Right cardiac atrium (tissue), 5 donors: ENCODE measurements at places on chromosomes 7 and 10. TPM values are rescaled to one million over a fixed set of nuclear protein-coding genes. Genes with fewer than 3 reads are reported as not detected.

The EXOC4 gene
- 39.7 TPM for total RNA-seq

The HOGA1 gene
- total RNA-seq = 12.6 TPM

The PRPS1L1 gene
- not detected for total RNA-seq

The ARMS2 gene
- not detected for total RNA-seq

The NPFFR1 gene
- not detected for total RNA-seq

The DDX50 gene
- total RNA-seq = 23.6 TPM

The CPA1 gene
- total RNA-seq = not detected

DNA sequence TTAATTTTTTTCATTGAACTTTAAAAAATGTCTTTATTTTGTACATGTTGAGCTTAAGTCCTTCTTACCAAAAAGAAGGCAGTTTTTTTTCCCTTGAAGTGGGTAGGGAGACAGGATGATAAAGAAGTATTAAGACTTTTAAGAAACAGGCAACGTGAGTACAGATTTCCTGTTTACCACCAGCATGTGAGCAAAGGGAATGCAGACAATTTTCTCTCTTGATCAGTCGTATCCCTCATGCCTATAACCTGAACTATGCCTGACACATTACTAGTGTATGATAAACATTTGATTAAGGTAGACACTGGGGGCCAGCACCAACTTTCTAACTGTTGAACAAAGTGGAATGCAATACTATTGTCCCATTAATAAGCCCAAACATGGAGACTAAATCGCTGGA is 8.8 kb upstream of the OR2A2 start:
- no peak for DNase-seq

- DNase-seq = no peak
Observed at GRCh38 chr10:23147035-23147434, 45.1 kb upstream of the PTF1A start.

GRCh38 chr10:65769828-65770227 is 1156.0 kb upstream of the LRRTM3 start:
- DNase-seq = no peak

DNA sequence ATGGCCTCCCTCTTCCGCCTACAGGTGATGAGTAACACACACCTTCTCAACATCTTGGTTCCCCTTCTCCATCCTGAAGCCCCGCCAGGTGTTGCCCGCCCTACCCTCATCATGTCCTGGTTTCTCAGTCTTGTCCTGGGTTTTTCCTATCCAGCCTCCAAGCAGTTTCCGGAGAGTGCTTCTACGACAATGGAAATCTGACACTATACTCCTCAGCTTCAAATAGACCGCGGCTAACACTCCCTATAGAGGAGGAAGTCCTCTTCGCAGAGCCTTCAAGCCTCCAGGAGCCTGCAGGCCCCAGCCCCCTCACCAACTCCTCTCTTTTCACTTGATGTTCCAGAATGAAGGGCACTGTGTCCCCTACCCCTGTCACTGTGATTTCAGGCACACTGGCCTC is 147.4 kb downstream of the PRPF18 start:
- no peak for DNase-seq

- no peak for DNase-seq
Observed at GRCh38 chr10:91571671-91572070, 61.2 kb downstream of the PPP1R3C start.

GRCh38 chr10:61653699-61654098 is 9.0 kb upstream of the CABCOCO1 start:
- DNase-seq = no peak

GRCh38 chr10:88916231-88916630 is 36.2 kb downstream of the STAMBPL1 start:
- no peak for DNase-seq

DNA sequence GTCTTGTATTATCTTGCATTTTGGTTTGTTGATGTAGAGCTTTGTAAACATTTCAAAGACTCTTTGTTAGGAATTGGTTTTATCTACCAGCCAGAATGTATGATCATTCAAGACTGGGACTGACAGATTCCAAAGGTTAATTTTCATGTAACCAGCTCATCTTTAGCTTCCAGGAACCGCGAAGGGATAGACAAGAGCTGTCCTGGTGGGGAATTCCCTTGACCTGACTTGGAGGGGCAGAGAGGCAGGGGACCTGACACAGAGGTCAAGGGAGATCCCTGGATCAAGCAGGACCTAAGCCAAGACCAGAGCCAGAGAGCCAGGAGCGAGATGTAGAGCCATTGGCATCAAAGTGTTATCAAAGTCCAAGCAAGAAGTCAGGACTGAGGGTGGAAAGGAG is 6.6 kb upstream of the LOXL4 start:
- no peak for DNase-seq

DNA sequence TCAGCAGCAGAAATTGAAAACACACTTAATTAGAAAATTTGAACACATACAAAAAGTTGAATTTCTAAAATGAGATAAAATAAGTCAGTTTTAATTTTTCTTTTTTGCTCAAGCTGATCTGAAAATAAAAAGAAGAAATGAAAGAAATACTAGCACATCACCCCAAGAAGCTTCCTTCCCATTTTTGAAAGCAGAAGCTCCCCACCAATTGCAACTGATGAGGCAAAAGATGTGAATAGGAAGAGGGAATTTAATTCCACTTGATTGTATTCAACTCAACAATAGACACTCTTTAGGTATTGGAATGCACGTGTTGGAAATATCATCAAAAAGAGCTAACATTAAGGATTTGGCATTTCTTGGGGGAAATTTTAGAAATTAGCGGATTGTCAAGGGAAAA is 175.8 kb downstream of the TRIL start:
- DNase-seq = no peak

DNA sequence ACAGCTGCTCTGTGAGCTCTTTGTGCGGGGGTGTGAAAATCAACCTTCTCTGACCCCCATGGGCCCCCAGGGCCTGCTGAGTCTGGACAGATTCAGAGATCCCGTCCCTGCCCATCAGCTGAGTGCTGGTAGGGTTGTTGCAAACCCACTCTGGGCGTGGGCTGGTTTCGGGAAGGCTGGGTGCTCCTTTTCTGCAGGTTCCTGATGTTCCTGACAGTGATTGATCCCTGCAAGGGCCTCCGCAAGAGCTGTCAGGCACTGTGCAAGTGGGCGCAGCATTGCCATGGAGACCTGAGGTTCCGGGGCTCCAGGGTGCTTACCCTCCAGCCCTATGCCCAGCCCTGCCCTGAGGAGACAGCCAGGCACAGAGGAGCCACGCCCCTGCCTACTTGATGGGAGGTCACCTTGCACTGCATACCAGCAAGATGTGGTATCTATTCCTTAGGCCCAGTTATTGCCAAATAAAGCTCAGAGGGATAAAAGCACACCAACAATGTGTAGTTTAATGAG is 44.3 kb upstream of the INPP5A start:
- DNase-seq = peak; percentile 47

- no peak for DNase-seq
Observed at GRCh38 chr7:130598056-130598455, 70.5 kb downstream of the COPG2 start.

- no peak for DNase-seq
Observed at GRCh38 chr7:10632712-10633111, 341.0 kb upstream of the PHF14 start.

- no peak for DNase-seq
Observed at GRCh38 chr7:139840776-139841175, 11.7 kb downstream of the TBXAS1 start.

- DNase-seq = no peak
Observed at GRCh38 chr10:43955978-43956377, 307.3 kb upstream of the ZNF32 start.

DNA sequence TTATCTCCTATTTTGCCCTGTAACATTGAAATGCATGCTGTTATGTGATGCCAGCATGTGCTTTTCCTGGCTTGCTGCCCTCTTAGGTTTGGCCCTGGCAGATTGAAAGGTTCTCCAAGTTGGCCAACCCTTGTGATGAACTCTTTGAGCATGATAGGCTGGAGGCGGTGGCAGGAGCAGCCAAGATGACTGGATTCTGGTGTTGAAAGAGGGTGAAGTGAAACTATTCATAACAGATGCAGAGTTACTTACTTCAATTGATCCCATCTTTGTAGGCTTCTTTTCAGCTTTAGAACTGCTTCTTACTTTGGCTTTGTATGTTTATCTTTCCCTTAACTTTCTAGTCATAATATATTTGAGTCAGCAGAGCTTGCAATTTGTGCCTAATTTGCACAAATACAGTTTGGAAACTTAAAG is 57.6 kb downstream of the BICC1 start:
- DNase-seq = no peak

GRCh38 chr10:14086596-14086995 is 244.1 kb downstream of the FRMD4A start:
- DNase-seq = no peak

DNA sequence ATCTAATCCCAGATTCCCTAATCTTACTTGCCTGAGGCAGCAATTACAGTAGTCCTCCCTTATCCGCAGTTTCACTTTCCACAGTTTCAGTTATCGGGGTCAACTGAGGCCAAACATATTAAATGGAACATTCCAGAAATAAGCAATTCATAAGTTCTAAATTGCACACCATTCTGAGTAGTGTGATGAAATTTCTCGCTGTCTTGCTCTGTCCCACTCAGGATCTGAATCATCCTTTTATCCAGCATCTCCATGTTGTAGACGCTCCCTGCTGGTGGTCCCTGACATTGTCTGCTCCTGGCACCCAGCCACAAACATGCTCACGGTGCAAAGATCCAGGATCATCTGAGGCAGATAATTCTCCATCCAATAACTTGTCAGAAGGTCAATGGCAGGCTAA is 128.7 kb upstream of the CXCL12 start:
- DNase-seq = peak; percentile 49

- DNase-seq = no peak
Observed at GRCh38 chr10:130745821-130746220, 565.7 kb downstream of the TCERG1L start.

- DNase-seq = no peak
Observed at GRCh38 chr7:2592375-2592865, 33.6 kb downstream of the IQCE start.

DNA sequence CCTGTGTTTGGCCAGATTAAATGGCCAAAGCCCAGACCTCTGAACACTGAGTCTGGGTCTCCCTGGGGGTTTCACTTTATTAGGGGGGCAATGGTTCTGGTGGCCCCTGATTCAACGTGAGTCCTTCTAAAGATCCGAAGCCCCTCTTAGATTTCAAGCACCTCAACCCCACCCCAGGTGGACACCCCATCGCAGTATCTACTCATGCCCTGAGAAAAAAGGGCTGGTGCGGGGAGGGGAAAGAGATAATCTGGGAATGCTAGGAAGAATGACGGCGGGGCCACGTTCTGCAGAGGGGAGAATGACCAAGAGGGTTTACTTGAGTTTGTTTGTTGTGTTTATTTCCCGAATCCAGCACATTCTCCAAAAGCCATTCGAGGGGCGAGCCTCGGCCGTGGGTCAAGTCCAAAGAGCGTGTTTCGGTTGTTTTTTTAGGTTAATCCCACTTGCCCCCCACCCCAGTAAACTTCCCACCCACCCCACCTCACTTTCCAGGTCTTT is 832 bp downstream of the PDLIM1 start:
- DNase-seq = no peak

GRCh38 chr10:49395741-49396665 is at the start of gene DRGX:
Gene DRGX (minus strand): TSS chr10:49396089. CDS start chr10:49395440, 649 bp downstream.
- no peak for DNase-seq
